Hypothalamus (tissue), 51 donors: ENCODE measurements at places on chromosomes 1 and 21.

GRCh38 chr1:151968791-151969399 is 24.8 kb downstream of the S100A10 start:
- no peak for DNase-seq

DNA sequence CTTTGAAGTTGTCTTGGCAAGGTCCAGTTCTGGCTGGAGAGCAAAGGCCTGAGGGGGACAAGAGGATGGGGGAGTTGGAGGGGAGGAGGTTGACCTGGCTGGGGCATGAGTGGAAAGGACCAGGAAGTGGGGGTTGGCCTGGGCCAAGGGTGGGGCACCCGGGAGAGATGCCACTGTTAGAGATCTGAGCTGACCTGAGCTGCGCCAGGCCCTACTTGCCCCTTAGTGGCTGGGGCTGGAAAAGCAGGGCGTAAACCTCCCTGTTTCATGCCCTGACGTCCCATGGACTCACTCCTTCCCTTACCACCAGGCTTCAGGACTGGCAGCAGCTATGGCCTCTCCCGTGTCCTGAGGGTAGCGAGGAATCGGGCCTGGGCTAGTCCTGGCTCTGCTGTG is 16.9 kb downstream of the FAAH start:
- DNase-seq, result no peak

GRCh38 chr1:217642455-217642854 is 11.3 kb downstream of the SPATA17 start:
- no peak for DNase-seq

GRCh38 chr1:238752327-238752726 is 634.0 kb upstream of the CHRM3 start:
- DNase-seq, result no peak

GRCh38 chr1:221939607-221940006 is 197.7 kb upstream of the DUSP10 start:
- DNase-seq, result no peak

GRCh38 chr21:31875496-31876015 is 2.7 kb downstream of the HUNK start:
- no peak for DNase-seq

- DNase-seq, result no peak
Observed at GRCh38 chr1:227472772-227473171, 90.6 kb upstream of the ZNF678 start.

GRCh38 chr1:31208361-31208945 is 31.2 kb downstream of the NKAIN1 start:
- DNase-seq, result no peak

DNA sequence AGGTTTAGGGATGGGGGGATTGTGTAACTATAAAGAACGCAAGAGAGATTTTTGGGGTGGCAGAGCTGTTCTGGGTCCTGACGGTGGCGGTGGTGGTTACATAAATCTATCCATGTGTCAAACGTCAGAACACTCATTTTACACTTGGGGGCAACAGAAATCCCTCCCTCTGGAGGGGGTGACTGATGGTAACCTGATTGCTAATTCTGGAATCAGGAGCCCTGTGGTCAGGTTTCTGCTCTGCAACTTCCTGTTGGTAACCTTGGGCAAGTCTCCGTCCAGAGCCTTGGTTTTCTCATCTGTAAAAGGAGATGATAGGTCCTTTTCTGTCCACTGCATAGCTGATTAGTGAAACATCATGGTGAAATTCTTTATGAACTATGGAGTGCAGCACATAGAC is 40.9 kb downstream of the ALPL start:
- no peak for DNase-seq

DNA sequence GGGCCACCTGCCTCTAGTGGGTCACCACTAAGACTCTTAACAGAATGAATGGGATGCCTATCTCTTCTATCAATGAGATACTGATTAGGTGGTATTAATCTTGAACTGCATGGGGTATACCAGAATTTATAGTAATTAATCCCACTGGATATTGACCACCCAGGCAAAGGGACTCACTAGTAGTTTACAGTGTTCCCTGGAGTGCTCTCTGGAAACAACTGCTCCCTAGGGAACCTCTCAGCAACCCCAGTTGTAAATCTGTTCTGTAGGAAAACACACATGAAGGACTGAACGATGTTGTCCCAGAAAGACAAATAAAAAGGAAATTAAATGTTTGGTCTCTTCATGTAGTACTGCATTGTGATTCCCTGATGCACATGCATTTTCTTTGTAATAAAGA is 430.5 kb downstream of the HLX start:
- DNase-seq, result no peak
